ENCODE measurements at places on chromosomes 5 and 9. TPM values are rescaled to one million over a fixed set of nuclear protein-coding genes. Genes with fewer than 3 reads are reported as not detected.

GRIA1 gene
- total RNA-seq, result 0.50 TPM

DMRTA1 gene
- 1.2 TPM for total RNA-seq

BARX1 gene
- not detected for total RNA-seq

PIP5K1B gene
- total RNA-seq, result not detected

NUTM2G gene
- not detected for total RNA-seq

C5orf58 gene
- not detected for total RNA-seq

ELOVL7 gene
- 0.33 TPM for total RNA-seq

MAST4 gene
- 10.8 TPM for total RNA-seq

SLC34A3 gene
- under 0.01 TPM for total RNA-seq

TAF11L14 gene
- total RNA-seq, result not detected

ZNF454 gene
- 2.5 TPM for total RNA-seq

NXNL2 gene
- 2.0 TPM for total RNA-seq

ZNF483 gene
- 1.8 TPM for total RNA-seq

ACTBL2 gene
- not detected for total RNA-seq

FSD1L gene
- total RNA-seq, result 10.3 TPM

FOXD4L5 gene
- 0.15 TPM for total RNA-seq

CENPK gene
- 20.9 TPM for total RNA-seq

CD14 gene
- total RNA-seq, result 0.50 TPM

C9orf40 gene
- total RNA-seq, result 3.3 TPM

CMYA5 gene
- 11.2 TPM for total RNA-seq

MUSK gene
- 1.7 TPM for total RNA-seq

NDUFS6 gene
- total RNA-seq, result 26.0 TPM

OTULINL gene
- 0.17 TPM for total RNA-seq

XRCC4 gene
- 6.6 TPM for total RNA-seq

NUTM2F gene
- not detected for total RNA-seq

TMEM215 gene
- not detected for total RNA-seq

KLF4 gene
- 60.2 TPM for total RNA-seq

TPPP gene
- total RNA-seq, result 0.66 TPM

SPINK7 gene
- not detected for total RNA-seq

SAXO1 gene
- total RNA-seq, result 0.17 TPM

SMIM15 gene
- total RNA-seq, result 51.4 TPM

SH3RF2 gene
- total RNA-seq, result 1.0 TPM

HSPB3 gene
- total RNA-seq, result 0.33 TPM

IL7R gene
- total RNA-seq, result 2.2 TPM

HK3 gene
- total RNA-seq, result not detected

FOXD4 gene
- 0.17 TPM for total RNA-seq

PLAC8L1 gene
- total RNA-seq, result not detected

GLDC gene
- 0.58 TPM for total RNA-seq

PLGRKT gene
- total RNA-seq, result 24.6 TPM

HMCN2 gene
- total RNA-seq, result under 0.01 TPM

SLC36A2 gene
- not detected for total RNA-seq

ANKRD33B gene
- total RNA-seq, result 25.0 TPM

SLCO6A1 gene
- total RNA-seq, result not detected

UIMC1 gene
- total RNA-seq, result 33.3 TPM

ADRA1B gene
- total RNA-seq, result not detected

SLC6A19 gene
- not detected for total RNA-seq

TLX3 gene
- not detected for total RNA-seq

DMXL1 gene
- 50.9 TPM for total RNA-seq

AQP3 gene
- total RNA-seq, result 21.2 TPM

RAPGEF1 gene
- 35.9 TPM for total RNA-seq

LECT2 gene
- total RNA-seq, result not detected

RNF183 gene
- not detected for total RNA-seq

LCN15 gene
- total RNA-seq, result not detected

PELO gene
- total RNA-seq, result 21.1 TPM

All from smooth muscle cell of trachea (primary cell).